ENCODE measurements at places on chromosomes 2 and 18. TPM values are rescaled to one million over a fixed set of nuclear protein-coding genes. Genes with fewer than 3 reads are reported as not detected.

IL36RN gene
- not detected for polyA plus RNA-seq

DNA sequence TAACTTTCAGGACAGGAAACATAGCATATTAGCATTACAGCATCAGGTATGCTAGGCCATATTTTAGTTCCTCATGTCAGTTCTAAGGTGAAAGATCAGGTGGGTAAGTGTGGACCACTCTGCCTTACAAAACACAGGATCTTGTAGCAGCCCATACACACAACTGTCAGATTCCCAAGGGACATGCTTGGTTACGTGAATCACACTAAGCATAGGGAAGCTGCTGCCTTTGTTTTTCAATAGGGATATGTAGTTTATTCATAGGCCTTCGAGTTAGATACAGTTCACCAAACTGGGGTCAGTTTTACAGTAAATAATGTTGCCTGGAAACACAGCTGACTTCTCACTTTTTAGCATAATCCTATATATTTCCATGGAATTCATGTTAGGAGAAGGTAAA lies 116.1 kb upstream of the OTX1 start:
- DNase-seq = no peak

DNA sequence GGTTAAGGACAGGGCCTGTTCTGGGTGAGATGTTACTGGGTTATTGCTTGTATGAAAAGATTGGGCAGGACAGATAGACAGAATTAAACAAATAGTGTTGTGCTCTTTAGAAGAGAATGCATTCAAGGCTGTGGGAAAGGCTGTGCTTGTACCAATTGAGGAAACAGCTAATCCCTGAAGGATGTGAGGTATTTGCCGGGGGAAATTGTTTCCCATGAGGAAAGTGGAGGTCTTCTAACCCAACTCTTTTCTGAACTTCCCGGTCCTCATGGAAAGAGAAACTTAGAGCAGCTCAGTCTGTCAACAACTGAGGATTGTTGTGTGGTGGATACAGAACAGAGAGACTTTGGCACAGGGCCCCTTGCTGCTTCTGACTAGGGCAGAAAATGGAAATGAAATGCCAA lies 9.5 kb downstream of the SLC1A4 start:
- no peak for DNase-seq

DNA sequence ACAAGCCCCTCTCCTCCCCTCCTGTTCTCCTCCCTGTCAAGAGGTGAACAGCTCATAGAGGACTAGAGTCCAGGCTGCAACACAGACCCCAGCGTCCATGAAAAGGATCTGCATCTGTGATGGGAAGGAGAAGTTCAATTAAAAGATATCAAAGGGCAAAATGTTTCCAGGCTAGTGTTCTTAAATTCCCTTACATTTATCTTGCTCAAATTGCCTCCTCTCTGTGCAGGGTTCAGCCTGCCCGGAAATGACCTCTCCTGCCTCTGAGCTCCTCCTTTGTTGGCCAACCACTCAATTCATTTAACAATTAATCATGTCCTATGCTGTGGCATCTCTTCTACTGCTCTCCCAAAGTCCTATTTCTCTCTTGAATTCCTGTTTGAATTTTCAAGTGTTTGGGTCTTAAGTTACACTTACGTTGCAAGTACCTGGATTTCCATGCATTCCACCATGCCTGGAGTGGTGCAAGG lies 105.3 kb downstream of the TSN start:
- DNase-seq = no peak

- no peak for DNase-seq
Observed at GRCh38 chr2:118177318-118177717, 89.0 kb downstream of the INSIG2 start.

GRCh38 chr2:56244911-56245530 lies 61.2 kb downstream of the CCDC85A start:
- no peak for DNase-seq

SPC25 gene
- polyA plus RNA-seq = 19.3 TPM

DNA sequence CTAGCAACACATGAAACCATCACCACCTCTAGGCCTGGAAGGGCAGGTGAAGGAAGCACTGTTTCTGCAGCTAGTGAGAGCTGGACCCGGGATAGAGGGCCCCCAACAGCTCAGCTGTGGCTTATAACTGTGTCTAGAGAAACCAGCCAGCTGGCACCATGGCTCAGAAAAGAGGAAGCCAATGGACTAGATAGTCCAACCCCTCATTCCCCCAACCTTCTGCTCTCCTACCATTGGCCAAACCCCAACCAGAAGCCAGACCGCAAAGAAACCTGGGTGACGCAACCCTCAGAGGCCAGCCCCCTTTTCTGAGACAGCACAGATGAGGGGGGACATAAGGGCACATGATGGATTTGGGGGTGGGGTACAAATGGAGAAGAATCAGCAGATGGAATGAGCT lies 24.3 kb downstream of the SMYD1 start:
- no peak for DNase-seq

- no peak for DNase-seq
Observed at GRCh38 chr2:142065700-142066099, 65.1 kb downstream of the LRP1B start.

DNA sequence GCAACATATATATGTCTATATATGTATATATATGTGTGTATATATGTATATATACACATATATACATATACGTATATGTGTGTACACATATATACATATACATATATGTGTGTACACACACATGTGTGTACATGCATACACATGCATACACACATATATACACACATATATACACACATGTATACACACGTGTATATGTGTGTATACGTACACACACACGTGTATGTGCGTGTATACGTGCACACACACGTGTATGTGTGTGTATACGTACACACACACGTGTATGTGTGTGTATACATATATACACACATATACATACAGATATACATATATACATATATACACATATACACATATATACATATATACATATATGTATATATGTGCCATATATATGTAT lies 89.4 kb downstream of the SPHKAP start:
- no peak for DNase-seq

VIL1 gene
- polyA plus RNA-seq = 20.0 TPM

GRCh38 chr2:20153131-20153851 lies 71.6 kb downstream of the SDC1 start:
- DNase-seq = no peak

DNA sequence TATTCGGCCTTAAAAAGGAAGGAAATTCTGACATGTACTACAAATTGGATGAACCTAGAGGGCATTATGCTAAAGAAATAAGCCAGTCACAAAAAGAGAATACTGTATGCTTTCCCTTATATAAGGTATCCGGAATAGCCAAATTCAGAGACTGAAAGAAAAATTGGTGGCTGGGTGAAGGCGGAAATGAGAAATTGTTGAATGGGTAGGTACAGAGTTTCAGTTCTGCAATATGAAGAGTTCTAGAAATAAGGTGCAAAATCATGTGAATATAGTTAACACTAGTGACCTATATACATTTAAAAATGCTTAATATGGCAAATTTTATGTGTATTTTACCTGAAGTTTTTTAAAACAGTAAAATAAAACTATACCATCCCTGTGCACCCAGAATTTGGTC lies 43.1 kb downstream of the RMP24 start:
- no peak for DNase-seq

DNA sequence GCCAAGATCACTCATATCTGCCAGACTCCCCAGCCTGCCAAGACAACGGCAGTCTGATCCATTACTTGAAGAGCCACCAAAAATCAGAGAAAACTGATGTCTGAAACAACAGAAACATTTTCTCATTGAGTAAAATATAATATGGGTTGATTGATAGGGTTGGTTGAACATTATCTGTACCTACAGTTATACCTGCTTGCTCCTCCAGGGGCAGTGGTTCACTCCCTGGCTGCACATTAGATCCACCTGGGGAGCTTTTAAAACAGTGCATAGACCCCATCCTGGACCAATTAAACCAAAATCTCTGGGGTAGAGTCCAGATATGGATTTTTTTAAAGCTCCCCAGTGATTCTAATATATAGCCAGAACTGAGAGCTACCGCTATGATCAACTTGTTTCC lies 43.6 kb upstream of the SLC14A2 start:
- DNase-seq = no peak

DNA sequence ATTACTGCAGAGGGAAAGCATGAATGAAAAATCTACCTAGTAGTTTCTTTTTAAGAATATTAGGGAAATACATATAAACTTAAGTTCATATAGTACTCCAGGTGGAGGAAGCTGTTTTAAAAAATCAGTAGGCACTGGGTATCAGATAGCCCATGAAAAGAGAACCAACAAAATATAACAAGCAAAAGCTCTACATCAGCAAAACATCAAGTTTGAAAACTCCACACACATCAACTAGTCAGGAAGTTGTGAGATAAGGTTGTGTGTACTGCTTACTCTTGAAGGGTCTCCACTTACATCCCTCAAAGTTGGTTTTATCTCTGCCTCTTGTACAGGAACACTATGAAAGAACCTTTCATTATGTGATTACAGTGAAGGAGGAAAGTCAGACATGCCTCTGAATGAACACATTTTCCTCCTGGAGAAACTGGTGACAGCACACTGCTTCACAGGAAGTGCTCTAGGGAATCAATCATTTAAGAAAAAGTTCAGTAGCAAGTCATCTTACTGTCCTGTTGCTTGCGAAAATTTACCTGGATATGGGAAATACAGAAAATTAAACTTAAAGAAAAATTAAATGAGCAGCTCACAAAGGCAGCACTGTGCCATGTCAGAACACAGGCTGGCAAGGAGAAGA lies 57.7 kb downstream of the THADA start:
- no peak for DNase-seq

DNA sequence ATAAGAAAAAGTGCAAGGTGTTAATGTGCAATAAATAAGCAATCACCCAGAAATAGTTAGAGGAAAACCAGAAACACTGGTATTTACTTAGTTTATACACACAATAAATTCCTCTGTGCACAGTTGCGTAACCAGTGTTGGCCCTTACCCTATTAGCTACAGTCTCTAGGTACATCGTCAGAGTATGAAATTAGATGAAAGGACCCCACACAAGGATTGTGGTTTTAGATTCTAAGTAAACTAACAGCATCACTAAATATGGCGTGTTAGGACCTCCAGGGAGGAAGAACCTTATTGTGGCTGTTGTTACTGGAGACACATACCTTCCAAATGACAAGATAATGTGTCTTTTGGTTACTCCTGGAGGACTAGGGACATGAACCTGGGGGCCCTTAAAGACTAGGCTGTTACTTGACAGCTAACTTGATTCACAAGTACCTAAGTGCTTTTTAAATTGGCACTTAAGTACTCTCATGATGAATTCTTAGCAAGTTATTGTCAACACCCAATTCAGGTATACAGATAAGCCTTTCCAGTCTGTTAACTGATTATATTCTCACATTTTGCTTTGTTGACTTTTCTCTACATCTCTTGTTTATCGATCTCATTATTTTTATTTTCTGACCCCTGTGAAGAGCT lies 115.3 kb downstream of the FEZ2 start:
- DNase-seq = no peak

GRCh38 chr2:78541451-78542267 lies 483.8 kb upstream of the REG3G start:
- no peak for DNase-seq

KIF5C gene
- polyA plus RNA-seq = 7.8 TPM

DNA sequence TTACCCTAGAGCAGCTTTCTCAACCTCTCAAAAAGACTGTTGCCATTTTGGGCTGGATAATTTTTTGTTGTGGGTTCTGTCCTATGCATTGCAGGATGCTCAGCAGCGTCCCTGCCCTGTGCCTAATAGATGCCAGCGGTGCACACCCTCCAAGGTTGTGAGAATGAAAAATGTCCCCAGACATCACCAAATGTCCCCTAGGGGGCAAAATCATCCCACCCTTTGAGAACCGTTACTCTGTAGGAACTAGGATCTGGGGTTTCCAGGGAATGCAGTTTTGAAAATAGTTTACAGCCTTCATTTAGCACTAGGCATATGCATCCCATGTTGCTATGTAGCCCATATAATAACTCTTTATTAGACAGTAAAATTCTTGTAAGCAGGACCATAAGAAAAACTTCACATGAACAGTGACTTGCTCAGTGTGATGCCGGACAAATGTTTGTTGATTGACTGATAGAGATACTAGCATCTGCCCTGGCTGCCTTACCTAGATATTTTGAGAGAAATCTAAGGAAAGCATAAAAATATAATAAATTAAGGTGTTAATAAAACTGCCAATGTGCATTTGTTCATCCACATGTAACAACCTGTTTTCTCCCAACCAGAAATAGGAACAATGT lies 79.2 kb upstream of the EPC2 start:
- DNase-seq = no peak

TLX2 gene
- polyA plus RNA-seq = 0.26 TPM

DSEL gene
- polyA plus RNA-seq = 24.5 TPM

- DNase-seq = no peak
Observed at GRCh38 chr2:168396131-168396530, 59.9 kb upstream of the CERS6 start.

DNA sequence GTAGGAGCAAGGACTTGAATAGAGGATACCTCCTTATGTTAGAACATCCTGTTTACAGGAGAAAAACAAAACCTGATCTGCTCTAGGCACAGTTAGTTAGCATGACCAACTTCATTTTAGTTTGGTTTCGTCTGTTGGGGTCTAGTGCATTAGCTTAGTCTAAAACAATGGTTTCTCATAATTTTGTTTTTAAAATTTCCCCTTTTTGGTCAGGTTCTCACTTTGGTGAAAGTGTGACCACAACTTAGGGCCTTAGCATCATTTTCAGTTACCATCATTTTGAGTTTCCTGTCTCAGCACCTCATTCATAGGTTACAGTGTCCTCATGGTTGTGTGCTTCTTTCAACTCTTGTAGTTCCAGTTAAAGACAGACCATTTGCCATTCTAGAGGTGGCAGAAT lies 1277.0 kb upstream of the SLC39A10 start:
- DNase-seq = no peak

INPP5D gene
- polyA plus RNA-seq = 5.4 TPM

- DNase-seq = no peak
Observed at GRCh38 chr18:78781601-78781960, 198.0 kb upstream of the SALL3 start.

- no peak for DNase-seq
Observed at GRCh38 chr2:39583781-39584180, 81.9 kb upstream of the TMEM178A start.

DNA sequence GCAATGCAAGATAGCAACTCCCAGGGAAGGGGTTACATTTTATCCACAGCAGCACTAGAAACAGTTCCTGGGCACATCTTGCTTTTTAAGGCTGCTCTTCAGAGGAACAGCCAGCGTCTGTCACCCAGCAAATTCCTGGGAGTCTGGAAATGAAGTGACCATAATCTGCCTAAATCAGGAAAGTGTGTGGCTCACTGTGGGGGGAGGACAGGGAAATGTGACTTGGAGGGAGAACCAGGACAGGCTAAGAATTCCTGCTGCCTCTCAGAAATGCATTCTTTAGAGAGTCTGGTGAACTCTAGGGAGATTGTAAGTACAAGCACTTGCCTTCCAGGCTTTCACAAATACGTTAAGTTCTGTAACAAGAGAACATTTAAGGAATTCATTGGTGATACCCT lies 364.3 kb upstream of the SPHKAP start:
- DNase-seq = no peak

IL1R2 gene
- 0.34 TPM for polyA plus RNA-seq

DNA sequence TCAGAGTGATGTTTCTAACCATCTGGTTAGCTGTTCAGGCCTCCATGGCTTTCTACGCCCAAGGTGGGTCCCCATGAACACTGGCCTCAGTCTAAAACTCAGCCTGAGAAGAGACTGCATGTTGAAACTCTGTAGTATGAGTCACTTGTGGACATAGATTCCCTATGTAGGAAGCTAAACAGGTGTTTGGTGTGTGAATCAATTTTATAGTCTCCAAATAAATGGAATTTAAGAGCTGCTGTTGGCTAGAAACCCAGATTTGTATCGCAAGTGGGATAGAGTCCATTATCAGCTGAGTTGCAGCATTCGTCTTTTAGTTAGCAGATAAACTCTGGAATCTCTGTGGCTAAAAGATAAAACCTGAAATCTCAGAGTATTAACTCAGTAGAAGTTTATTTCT lies 131.4 kb downstream of the KCNS3 start:
- no peak for DNase-seq

- DNase-seq = no peak
Observed at GRCh38 chr2:12062053-12062395, 315.6 kb downstream of the LPIN1 start.

All from right renal pelvis (tissue), 4 donors.